Fibroblast of skin of scalp (primary cell): ENCODE measurements at places on chromosomes 7 and 10.

DNA sequence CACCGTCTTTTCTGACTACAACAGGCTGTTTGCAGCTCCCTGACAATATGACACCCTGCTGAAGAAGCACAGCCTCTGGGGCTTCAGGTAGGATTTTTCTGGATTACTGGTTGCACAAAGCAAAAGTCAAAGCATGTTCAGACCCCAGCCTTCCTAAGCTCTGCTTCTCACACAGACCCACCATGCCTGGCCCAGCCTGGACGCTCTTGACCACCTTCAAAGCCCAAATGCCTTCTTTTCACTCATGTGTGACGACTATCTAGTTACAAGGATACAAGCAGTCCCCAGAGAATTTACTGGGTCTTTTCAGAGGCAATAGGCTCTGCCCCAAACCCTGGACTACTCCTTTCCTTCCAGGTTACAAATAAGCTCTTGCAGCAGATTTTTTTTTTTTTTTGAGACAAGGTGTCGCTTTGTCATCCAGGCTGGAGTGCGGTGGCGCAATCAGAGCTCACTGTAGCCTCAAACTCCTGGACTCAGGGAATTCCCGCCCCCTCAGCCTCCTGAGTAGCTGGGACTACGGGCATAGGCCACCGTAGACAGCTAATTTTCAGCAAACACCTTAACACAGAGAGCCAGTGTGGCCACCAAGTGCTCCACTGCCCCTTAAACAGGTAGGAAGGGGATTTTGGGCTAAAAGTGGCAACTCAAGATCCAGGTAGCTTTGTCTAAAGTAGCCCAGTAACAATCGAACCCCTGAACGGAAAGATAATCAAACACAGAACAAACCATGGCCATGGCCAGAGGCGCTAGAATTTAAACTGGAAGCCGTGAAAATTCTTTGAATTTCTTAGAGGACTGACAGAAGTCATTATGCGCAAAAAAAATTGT lies 16.2 kb downstream of the SVIL start:
- DNase-seq = no peak

DNA sequence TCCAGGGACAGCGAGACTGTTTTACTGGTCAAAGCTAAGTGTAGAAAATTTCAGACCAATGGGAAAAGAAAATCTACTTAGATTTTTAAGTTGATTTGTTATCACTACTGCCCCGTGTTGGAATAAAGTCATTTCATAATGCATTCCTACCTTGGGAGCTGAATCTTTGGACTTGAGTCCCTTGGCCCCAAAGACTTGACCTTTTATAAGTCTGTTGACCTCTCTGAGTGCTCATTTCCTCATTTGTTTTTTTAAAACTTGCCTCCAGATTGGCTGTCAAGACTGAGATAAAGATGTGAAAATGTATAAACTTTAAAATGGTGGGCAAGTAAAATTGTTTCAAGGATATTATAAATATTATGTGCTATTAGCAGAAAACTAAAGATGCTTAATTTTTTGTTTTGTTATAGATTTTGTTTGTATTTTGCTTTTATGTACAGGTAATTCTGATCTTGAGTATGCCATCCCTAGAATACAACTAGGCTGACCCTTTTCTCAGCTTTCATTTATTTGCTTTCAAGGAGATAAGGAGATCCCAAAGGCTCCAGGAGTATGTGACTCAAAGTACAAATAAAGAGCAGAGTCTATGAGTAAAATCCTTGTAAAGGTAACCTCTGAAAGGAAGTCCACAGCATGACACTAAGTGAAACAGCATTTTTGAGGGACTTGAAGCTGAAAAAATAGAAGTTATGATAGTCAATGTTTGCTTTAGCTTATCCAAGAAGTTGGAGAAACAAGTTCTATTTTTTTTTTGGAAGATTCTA lies 54.6 kb downstream of the TMEM26 start:
- DNase-seq = no peak

DNA sequence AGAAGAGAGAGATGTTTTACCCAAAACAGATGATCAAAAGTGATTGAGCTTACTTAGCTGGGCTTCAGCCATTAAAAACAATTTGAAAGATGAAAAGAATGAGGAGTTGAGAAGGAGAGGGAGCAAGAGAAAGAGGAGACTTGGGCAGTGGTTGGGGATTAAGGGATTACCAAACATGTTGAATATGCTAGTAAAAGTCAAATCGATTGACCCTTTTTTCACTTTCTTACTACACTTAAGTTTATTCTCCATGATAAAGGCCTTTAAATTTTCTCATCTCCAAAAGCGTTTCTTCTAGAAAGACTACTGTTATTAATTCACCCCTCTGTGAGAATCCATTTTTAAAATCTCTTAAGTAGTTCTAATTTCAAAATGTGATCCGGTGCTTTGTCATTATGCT lies 1254.0 kb upstream of the PHF14 start:
- DNase-seq = no peak

DNA sequence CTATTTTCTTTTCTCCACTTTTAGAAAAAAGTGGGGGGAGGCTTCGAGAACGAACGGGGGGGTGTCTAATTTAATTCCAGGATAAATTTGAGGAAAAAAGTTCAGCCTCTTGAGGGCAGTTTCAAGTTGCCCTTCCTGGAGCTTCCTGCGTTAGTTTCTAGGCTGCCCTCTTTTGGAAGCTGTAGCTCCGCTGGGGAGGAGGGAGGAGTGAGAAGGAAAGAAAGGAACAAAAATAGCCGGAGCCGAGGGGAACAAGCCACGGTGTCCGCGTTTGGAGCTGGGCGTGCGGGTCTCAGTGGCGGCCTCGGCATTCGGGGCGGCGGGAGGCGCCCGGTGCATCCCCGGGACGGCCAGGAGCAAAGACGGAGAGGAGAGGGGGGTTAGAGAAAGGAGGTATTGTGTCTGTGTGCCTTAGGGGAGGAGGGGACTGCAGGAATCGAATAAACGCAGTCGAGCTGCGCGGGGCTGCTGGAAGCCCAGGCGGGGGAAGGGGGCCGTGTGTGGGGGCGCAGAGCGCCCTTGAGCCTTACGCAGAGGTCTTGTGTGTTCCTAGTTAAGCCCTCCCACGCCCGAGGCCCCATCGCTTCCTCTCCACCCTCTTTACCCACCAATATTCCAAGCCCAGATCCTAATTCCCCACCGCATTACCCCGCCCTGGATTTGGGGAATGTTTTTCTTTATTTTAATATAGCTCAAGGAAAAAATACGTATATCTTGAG lies 2.0 kb upstream of the TNRC18 start:
- DNase-seq = peak; percentile 92

DNA sequence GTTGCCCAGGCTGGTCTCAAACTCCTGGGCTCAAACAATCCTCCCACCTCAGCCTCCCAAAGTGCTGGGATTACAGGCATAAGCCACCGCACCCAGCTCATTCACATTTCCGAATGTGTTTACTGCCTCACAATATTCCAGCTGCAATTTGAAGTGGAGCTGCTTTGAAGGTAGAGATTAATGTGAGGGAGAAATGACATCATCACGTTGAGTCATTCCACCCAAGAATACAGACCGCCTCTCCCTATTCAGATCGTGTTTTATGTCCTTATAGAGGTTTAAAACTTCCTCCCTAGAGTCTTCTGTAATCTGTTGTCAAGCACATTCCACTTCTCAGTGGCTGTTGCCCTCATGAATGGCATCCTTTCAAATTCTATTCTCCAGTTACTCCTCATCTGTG lies 100.4 kb upstream of the PDGFA start:
- DNase-seq = peak; percentile 21

- peak; percentile 34 for DNase-seq
These were observed 60.8 kb downstream of the RHOBTB1 start for GRCh38 chr10:60883187-60883586.

GRCh38 chr7:98360221-98361130 lies 40.4 kb downstream of the BAIAP2L1 start:
- no peak for DNase-seq

DNA sequence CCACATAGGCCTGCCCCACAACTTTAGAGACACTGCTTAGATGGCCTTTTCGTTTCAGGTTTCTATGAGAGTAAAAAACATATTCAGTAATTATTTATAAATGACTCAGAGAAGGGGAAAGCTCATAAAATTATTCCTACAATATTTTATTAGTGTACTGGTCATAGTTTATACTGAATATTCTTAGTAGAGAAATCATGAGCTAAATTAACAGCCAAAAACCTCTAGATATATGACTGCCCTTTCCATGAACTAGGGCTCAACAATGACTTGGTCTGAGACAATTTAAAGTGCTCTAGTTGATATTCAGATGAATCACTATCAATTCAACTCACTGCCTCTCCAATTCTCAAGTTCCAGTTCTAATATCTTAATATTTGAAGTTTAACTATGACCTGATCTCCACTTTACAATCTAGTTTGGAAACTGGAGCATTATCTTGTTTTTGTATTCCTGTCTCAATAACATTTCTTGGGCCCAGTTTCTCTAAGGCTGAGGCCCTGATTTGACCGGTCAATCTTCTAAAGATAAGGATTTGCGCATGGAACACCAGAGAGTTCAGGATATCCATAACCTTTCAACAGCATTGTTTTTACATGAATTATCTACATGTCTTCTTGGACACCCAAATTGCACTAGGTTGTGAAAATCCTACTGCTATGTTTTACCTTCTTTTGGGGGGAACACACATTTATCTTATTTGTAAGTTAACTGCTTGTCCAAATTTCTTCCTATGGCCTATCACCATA lies 141.6 kb downstream of the DGKB start:
- no peak for DNase-seq

DNA sequence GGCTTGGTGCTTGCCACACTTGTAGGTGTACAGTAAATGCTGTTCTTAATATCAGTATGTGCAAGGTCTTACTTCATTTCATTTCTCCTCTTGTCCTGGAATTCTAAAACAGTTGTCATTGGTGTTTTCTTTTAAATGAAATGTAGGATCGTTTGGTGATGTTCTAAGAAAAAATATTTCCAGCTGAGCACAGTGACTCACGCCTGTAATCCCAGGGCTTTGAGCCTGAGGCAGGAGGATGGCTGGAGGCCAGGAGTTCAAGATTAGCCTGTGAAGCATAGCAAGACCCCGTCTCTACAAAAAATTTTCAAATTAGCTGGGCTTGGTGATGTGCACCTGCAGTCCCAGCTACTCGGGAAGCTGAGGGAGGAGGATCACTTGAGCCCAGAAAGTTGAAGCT lies 32.6 kb upstream of the ELN start:
- DNase-seq = peak; percentile 88
